ENCODE measurements at places on chromosomes 11 and 22.

DNA sequence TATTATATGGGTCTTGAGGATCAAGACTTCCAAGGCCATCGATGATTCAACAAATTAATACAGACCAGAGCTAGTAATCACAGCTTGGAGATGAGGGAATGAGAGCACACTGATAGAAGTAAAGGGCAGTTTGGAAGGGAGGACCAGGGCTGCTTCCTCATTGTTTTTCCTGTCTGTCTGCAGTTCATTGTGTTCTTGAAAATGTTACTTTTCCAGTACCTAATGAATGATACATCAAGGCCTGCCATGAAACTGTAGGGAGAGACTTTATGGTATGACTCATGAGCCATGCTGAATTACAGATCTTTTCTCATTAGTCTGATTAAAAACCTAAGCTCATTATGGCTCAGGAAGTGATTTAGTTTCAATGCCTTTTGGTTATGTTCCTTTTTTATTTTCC, 855.6 kb downstream of the KCNA4 start:
- no peak for DNase-seq

DNA sequence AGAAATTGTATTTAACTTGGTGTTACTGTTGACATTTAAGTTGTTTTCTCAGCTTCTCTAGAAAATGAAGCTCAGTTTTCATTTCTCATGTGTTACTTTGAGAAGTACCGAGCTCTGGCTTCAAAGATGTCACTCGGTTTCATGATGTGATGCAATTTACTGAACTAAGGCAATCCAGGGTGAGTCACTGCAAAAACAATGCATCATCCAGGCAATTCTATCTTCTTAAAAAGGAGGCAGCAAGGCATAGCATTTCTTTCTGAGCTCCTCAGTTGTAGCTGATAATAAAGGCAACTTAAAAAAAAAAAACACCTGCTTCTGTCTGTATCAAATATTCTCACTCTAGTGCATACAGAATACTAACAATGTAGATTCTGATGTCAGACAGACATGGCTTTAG, 91.1 kb upstream of the KCNA4 start:
- no peak for DNase-seq

GRCh38 chr22:29945435-29945834, 62.5 kb downstream of the MTMR3 start:
- no peak for DNase-seq

GRCh38 chr11:65280646-65281045, 18.9 kb downstream of the POLA2 start:
- no peak for DNase-seq

DNA sequence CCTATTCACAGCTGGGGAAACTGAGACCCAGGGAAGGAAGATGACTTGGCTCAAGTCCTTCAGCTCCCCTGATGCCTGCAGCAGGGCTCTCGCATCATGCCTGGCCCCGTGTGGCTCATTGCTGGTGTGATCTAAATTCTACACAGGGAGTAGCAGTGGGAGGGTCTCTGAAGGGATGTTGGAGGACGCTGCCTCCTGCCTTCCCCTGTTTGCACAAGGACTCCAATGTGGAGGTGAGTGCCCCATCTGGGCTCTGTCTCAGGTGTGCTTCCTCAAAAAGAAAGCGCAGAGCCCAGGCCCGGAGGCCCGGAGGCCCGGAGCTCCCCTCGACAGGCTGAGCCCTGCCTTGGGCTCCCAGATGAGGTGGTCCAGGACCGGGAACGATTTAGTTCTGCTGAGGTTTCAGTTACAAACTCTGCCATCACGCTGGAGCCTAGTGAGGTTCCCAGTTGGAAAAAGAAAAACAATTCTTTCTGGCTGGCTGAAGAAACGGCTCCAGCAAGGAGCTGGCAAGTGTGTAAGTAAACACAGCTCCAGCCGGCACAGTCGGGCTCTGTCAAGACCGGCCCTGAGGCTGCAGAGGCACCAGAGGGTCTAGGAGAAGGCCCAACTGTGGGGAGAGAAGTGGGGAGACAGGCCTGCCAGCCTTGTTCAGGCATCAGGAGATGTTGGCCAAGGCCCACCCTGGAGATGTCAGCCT, 49.8 kb downstream of the NAT10 start:
- DNase-seq = no peak

GRCh38 chr22:20531404-20532201, 24.2 kb downstream of the MED15 start:
- no peak for DNase-seq

DNA sequence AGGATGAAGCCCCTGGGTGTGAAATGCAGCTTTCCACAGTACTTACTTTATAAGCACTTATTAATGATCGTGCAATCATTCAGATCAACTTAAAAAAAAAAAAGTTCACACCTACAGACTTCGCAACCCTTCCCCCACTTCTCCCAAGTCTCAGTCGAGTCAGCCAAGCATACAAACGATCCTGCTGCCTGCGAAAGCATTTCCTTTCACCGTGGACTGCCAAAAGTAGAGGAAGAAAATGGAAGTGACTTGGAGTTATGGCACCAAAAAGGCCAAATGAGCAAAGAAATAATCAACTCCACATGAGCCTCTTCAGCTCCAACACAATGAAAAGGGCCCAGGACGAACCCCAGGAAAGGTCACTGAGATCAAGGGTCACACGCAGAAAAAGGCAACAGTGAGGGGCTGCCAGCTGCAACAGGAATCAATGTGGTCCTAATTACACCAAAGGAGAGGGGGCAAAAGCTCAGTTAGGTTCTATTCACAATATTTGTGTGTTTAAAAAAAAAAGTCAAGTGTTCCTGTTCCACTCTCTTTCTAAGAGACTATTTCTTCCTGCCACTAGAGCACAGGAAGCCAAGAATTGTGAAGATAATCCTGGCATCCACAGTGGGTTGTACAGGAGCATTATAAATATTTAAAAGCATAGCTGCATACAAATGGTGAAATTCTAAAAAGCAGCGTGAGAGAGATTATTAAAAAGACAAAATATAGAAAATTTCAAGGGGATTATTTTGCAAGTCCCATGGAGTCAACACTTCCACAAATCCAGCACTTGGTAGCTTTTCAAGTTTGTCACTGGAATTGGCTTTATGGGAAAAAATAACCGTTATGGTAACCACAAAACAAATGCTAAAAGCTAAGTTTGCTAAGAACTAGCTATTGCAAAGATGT, 28.4 kb downstream of the CDON start:
- no peak for DNase-seq

- DNase-seq = no peak
These were observed 731.0 kb upstream of the CNTN5 start for GRCh38 chr11:98289617-98290263.

DNA sequence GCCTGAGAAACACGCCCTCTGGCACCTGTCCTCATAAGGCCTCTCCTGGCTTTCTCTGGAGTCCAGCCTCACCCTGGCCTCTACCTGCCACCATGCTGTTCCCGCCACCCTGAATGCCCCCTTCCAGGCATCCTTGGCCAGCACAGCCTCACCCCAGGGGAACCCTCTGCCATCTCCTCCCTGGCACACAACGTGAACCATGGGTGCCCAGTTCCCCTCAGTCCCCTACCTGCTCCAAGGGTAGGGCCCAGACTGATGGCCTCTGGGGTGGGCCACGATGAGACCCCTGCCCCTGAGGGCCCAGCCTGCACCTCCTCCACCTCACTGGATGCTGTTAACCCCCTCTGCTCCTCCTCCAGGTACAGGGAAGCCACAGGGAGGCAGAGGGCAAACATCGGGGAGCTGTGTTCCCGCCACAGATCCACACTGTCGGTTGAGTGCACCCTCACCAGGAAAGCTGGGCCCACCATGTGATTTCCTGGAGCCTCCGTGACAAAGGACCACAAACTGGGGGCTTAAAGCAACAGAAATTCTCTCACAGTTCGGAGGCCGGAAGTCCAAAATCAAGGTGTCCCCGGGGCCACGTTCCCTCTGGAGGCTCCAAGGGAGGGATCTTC, 169.6 kb downstream of the BRD1 start:
- no peak for DNase-seq

- no peak for DNase-seq
These were observed 877 bp downstream of the ALG9 start for GRCh38 chr11:111870522-111870885.

DNA sequence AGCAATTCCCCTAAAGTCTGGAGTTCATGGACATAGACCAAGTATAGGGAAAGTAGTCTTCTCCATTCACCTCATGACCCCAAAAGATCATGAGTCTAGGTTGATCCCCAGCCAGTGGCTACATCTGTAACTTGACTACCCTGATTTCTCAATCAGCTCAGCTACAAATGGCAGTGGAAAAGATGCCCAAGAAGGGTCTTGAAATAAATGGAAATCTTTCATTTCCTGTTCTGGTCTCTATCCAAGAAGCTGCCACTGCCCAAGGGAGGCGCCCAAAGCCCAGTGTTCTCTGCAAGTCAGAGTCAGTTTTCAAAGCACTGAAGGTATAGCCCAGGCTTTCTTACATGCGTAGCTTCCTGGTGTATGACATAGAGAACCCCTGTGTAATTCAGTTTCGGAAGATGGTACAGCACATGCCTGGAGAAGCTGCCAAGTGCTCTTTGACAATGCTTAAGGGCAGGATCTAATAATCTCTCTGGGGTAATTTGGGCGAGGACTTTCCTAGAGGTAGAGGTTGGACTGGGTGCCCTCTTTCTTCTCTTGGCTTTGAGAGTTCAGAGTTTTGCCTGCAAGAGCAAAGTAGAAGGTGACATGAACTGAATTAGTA, 101.1 kb downstream of the ADAMTS15 start:
- no peak for DNase-seq

GRCh38 chr11:27184458-27185312, 144.1 kb downstream of the BBOX1 start:
- no peak for DNase-seq

DNA sequence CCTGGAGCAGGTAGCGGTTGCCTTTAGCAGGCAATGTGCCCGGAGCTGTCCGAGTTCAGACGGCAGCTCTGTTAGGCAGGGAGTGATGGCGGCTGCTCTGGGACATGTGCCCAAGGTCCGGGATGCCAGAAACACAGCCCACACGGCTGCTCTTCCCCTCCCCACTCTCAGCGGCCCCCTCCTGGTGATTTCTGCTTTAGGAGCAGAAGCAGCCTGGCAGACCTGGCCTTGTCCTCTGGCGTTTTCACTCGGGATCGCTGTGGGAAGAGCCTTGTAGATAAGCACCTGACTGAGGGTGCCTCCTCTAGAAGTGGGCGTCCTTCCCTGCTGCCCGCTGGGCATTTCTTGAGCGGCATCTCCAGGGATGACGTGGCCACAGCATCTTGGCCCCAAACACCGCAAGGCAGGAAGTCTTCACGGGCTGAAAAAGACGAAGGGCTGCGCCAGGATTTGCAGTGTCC, 392.2 kb downstream of the TBC1D22A start:
- no peak for DNase-seq

- no peak for DNase-seq
These were observed 34.4 kb downstream of the YAP1 start for GRCh38 chr11:102144357-102145355.

DNA sequence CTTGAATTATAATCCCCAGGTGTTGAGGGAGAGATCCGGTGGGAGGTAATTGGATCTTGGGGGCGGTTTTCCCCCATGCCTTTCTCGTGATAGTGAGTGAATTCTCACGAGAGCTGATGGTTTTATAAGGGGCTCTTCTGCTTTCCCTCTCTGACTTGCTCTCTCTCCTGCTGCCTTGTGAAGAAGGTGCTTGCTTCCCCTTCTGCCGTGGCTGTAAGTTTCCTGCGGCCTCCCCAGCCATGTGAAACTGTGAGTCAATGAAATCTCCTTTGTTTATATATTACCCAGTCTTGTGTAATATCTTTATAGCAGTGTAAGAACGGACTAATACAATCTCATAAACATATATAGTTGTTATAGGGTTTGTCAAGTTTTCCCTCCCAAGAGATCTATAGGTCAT, 32.8 kb downstream of the KCNE3 start:
- DNase-seq = no peak

DNA sequence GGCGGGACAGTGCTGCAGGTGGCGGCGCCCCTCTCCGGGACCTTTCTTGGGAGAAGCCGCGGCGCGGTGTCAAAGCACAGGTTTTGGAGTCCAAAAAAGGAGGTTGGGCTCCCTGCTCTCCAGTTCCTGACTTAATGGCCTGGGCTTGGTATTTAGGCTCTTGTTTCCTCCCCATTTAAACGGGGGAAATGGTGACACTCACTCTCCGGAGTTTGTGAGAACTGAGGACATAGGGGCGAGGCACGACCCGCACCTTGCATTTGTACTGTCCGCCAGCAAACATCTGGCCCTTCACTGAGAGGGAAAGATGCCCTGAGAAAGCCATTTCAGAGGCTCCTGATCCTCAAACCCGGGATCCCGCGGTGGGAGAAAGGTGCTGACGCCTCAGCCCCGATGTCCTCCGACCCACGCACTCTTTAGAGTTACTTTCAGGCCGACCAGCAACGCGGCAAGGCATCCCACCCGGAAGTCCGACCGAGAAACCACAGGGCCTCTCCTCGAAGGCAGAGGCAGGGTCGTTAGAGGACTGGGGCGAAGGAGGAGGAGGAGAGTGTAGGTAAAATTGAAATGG, 2.9 kb upstream of the WDR74 start:
- DNase-seq = peak; percentile 77

GRCh38 chr22:48084041-48084728, 1321.7 kb downstream of the TBC1D22A start:
- no peak for DNase-seq

DNA sequence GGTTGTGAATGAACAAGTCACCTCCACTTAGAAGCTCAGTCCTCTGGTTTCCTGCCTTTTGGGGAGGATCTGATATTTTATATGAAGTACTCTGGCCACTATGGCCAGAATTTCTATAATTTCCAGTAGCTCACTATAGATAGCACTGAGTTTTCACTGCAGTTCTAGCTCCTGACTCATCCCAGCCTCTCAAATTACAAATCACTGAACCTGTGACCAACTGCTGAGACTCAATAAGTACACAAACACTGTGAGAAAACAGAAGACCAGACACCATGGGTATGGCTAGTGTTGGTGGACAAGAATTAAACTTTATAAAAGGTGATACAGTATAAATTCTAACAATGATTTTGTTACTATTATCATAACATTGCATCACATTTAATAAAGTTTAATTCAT, 47.1 kb upstream of the UCP3 start:
- no peak for DNase-seq

DNA sequence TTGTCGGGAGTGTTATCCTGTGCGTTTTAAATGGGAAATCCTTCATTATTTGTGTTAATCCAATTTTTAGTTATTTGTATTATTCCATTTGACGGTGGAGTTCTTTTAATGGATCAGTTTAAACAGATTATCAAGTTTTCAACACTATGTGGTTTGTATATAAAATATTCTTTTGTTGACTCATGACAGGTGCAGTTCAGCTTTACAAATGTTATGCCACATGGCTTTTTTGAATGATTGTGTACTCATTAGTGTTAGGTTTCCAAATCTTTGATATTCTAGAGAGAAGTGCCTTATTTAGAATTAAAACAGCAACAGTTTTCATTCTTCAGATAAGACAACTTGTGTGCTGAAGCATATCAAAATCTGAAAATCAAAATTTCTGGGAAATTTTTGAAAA, 2.4 kb downstream of the JAM3 start:
- DNase-seq = no peak

- DNase-seq = no peak
These were observed 193.6 kb downstream of the BUD13 start for GRCh38 chr11:116579031-116579653.

DNA sequence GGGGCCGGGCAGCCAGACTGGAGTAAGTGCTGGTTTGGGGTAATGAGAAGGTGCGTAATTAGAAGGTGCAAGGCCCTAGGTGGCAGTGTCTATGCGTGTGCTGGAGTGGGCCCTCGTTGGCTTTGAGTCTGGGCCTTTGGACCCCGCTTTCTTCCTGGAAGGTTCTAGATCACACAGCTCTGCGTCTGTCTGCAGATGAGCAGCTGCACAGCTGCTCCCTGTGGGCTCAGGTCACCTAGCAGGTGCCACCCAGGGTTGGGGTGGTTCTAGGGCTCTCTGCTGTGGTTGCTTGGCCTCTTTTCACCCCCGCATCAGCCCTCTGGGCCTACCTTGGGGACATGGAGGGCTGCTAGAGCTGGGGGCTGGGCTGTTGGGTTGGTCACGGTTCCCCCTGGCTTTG, 10.3 kb downstream of the RELT start:
- no peak for DNase-seq
